ENCODE measurements at places on chromosomes 4 and X.

DNA sequence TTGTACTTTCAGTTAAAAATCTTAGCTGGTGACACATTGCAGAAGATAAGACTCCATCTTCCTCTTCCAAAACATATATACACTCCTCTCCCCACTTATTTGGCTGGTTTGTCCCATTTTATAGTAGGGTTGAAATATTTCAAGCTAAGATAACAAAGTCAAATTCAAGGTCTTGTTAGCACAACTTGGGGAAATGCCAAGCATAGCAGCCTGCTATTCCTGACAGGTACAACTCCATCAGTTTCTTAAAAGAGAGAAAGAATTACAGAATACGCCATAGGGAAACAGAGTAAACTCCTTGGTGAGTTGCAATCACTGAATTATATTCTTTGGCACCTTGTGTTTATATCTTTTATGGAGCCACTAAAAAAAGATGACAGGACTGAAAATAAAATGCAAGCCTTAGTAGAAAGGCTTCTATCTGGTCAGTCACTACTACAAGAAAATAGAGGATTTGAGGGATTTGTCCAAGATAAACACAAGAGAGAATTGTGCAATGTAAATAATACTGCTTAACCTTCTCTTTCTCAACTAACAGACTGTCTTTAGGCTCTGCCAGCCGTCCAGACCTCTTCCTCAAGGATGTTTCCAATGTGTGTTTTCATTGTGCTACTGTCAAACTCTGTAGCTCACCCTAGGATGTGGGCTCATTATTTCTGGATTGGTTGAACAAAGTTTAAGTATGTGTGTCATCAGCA lies 170.3 kb downstream of the VEGFC start:
- no peak for DNase-seq

DNA sequence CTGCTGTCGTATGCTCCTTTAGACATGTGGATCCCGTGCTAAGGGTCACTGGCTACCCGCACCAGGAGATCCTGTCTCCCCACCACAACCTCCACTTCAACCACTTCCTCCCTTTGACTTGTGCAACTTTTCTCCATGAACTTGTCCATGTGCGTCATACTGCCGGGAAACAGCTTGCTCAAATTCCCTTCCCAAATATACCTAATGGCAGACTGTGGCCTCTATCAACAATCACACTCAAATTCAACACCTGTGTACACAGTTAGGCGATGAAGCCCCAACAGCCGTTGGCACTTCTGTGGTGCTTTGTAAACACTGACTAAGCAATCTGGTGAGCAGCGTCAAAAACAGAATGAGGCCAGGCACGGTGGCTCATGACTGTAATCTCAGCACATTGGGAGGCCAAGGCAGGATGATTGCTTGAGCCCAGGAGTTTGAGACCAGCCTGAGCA lies 49.5 kb downstream of the CD99L2 start:
- no peak for DNase-seq

DNA sequence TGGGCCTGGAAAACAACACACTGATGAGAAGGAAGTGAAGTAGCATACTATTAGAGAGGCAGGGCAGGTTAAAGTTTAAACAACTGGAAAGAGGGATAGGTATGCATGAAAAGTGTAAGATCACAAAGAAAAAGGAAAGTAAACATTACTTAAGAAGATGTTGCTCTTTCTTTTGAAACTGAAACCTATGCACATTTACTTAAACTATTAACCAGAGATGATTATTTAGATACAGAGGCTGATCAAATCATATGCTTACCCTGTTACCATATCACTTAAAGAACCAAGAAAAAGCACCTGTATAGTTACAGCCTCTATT lies 37.8 kb downstream of the NAP1L5 start:
- DNase-seq: no peak

DNA sequence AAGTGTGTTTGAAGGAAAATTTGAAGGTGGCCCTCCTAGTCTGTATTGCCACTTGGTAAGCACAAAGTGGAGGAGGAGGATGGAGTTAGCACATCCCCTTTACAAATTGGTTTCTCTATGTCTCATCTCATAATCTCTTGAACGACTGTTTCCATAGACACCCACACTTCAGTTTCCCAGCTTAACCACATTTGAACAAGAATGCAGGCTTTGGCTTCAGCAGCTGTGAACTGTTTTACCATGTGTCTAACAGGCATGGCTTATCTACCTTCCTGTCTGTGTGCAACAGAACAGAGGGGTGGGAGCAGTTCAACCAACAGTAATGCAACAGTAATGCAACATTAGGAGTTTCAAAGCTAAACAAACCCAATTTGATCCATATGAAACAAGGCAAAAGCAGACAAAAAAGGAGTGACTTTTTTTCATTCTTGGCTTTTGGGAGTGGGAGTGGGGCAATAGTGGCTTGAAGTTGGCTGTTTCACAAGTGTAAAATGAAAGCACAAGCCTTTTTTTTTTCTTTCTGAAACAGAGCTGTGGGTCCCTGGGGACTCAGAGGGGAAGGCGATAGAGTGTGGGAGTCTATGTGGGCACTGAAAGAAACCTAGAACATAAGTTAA lies 108.0 kb downstream of the ITM2A start:
- no peak for DNase-seq

DNA sequence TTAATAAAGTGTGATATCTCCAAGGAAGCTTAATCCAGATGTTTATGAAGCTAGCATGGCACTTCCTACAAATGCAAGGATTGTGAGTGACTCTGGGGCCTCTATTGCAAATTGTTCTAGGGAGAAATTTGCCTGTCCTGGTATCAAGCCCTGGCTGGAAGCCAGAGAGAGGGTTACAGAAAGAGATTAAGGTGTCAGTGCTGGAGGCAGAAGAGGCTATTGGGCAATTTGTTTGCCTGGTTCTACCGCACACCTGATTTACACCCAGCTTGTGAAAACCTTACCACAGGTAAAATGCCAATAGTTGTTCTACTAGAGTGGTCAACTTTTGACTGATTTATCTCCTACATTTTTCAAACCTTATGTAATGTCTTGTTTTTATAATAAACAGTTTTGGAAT lies 186.7 kb upstream of the FAT1 start:
- DNase-seq: no peak

GRCh38 chr4:3756343-3757059 lies 9.7 kb upstream of the ADRA2C start:
- DNase-seq: no peak

DNA sequence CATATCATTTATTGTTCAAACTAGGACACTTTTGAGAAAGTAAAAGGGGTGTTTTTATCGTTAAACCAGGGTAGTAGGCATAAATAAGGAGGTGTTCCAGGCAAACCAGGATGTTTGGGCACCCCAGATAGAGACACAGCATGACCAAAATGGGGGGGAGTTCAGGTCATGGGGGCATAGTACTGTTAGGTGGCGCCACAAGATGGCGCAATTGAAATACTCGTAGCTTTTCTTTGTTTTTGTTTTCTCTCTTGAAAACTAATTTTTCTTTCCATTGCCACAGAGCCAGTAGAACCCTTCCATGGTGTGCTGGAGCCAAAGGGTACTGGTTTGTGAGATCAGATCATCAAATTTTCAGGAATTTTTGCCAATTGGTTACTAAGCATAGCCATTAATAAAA lies 283.4 kb downstream of the BCOR start:
- no peak for DNase-seq

GRCh38 chr4:8319061-8319460 lies 49.5 kb downstream of the HTRA3 start:
- DNase-seq: no peak

DNA sequence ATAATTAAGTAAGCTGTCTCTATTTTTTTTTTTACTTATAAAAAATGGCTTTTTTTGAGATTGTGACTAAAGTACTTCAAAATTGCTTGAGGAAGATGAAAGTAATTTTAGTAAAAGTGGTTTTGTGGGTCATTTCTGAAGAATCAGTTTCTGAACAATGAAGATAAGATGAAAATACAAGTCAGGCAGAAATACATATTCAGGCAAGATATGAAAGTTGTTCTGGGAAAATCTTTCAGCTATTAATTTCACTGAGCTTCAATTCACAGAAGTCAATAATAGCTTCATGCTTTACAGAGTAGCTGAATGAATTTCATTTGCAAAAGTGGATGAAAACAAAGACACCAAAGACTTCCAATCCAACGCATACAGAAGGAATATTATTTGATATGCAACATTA lies 305.2 kb upstream of the ARSJ start:
- DNase-seq: no peak

All from SW 1271 (cell line).